GM04504 (cell line): ENCODE measurements at places on chromosomes 7 and 10.

DNA sequence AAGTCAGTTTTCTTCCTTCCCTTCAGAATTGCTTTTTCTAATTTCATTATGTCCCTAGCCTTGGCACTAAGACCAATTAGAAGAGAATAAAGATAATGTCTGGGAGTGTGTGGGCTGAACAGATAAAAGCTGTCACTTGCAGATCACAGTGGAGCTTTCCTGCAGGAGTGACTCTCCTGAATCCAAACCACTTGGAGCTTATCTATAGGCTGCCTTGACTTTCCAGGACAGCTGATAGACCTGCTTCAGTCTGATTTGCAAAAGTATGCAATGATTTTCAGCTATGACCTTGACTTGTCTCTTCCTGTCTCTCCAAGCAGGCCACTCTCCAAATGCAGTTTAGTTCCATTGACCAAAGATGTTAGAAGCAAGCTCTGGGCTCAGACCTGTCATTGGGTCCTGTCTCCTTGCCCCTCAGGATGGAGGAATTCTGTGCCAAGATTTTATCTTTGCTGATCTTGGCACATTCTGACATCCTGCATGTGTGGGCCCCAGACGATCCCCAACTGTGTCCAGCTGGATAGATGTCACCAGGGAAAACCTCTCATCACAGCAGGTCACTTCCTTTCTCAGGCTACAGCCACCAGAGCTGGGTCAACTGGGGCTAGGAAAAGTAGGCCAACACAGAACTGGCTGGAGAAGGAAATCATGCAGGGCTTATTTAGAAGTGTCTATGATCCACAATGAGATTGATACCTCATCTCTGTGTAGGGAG, 120.9 kb upstream of the ZNF438 start:
- DNase-seq = no peak

DNA sequence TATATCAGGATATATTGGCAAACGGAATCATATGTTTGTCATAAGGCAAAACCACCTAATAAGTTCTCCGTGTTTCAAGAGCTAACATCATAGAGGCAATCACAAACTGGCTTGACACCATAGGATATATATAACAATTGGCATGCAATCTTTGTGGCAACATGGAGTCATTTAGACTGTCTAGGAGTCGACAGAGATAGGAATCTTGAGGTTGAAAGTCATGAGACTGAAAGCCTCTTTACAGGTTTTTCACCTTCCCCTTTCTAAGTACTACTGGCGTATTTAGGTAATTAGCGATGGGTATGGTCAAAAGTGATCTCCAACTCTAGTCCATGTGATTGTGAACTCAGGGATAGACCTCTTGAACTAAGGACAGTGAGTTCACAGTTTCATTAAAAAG, 63.7 kb downstream of the THSD7A start:
- DNase-seq = no peak

GRCh38 chr7:70539205-70539604, 592.7 kb upstream of the GALNT17 start:
- no peak for DNase-seq

DNA sequence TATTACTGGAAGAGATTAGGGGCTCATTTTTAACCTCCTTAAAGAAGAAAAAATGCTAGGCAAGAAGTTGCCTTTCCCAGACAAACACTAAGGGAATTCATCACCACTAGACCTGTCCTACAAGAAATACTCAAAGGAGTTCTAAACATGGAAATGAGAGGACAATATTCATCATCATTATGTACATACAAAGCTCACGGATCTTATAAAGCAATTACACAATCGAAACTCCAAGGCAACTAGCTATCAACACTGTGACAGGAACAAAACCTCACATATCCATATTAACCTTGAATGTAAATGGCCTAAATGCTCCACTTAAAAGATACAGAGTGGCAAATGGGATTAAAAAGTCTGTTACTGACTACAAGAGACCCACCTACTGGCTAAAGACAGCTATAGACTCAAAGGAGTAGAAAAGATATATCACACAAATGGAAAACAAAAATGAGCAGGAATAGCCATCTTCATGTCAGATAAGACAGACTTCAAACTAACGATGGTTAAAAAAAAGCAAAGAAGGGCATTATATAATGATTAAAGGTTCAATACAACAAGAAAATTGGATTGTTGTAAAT, 246.6 kb downstream of the ADRA2A start:
- no peak for DNase-seq

DNA sequence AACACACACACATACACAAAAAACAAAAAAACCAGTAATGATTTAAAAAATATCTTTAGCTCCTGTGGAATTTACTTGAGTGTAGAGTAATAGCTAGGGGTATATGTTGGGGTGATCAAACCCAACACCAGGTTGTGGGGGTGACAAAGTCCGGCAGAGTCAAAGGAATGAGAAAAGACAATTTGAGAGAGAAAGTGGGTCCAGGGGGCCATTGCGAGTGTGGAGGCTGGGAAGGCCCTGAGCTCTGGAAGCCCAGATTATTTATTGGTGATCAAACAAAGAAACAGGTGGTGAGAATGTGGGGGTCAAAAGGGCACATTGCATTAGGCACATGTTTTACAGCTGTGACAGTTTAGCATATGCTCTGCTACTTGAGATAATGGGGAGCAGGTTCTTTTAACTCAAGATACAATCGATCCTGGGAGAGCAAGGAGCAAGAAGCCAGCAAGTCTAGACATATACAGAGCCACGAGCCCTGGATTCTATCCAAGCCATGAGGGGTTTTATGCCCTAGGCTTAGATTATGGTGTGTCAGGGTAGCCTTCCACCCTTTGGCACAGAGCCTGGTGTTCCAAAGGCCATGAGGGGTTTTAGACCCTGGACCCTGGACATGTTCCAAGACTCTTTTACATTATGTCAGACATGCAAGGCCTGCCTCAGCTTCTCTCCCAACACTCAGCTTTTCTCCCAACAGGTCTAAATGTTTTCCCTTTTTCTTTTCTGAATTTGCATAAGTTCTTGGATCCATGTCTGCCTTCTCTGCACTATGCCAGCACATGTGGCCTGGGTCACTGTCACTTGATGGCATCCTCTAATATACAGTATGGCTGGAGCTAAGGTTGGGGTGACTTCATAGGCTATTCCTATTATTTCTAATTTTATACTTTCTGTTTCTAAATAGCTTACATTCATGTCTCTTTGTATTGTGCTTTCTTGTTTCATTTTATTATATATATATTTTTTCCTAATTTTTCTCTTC, 48.6 kb upstream of the MKI67 start:
- DNase-seq = no peak

- DNase-seq = no peak
These were observed 23.9 kb downstream of the LIPM start for GRCh38 chr10:88826388-88826787.

DNA sequence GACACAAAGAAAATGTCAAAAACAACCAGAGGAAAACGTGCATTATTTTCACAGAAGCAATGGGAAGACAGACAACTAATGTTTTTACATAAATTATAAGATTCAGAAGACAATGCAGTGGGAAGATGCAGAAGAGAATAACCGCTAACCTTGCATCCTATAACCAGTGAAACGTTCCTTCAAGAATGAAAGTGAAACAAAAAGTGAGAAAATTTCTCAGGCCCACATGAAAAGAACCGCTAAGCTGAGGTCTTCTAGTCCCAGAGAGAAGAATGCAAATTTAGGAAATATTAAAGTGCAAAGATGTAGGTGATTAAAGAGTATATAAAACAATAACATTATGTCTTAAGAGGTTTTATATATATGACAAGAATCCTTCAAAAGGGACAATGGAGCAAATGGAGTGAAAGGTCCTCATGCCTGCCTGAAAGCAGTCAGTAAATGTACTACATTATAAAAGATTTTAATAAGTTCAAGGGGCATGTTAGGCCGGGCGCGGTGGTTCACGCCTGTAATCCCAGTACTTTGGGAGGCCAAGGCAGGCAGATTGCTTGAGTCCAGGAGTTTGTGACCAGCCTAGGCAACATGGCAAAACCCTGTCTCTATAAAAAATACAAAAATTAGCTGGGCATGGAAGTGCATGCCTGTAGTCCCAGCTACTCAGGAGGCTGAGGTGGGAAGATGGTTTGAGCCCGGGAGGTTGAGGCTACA, 43.1 kb upstream of the DDC start:
- no peak for DNase-seq

DNA sequence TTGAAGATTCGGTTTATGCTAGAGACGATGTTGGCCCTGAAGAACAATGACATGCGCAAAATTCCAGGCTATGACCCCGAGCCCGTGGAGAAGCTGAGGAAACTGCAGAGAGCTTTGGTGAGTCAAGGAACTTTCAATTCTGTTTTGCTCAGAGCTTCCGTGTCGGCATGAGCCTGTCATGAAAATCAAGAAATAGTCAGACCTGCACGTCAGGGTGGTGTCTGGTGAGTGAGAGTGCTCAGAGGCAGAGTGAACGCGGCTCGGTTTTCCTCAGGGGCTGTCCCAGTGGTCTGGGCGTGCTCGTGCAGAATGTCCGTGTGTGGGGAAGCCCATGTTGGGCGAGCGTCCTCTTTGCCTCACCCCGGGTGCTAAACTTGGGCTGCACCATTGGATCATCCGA, 12.6 kb downstream of the NOM1 start:
- DNase-seq = no peak

DNA sequence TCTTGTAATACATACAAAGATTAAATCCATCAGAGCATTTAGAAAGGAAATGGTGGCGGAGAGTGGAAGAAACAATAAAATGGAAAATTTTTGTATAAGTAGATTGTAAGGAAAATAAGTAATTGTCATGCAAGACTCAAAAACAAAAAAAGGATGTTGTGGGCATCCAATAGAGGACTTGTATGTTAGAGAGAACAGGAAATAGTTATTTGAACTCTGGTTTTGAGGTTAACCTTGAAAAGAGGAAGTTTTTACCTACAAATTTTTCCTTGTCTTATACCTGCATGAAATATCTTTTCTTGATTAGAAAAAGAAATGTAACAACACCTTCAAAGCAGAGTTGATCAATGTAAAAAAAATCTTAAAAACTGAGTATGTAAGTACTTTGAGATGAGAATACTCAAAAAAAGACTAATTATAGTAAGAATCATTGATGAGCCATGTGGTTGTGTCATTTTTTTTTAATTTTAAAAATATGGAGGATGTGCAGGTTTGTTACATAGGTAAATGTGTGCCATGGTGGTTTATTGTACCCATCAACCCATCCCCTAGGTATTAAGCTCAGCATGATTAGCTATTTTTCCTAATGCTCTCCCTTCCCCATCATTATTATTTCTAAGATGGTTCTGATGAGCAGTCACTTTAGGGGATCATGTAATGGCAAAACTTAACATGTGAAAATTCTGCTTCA, 11.9 kb downstream of the TMEM106B start:
- DNase-seq = no peak

DNA sequence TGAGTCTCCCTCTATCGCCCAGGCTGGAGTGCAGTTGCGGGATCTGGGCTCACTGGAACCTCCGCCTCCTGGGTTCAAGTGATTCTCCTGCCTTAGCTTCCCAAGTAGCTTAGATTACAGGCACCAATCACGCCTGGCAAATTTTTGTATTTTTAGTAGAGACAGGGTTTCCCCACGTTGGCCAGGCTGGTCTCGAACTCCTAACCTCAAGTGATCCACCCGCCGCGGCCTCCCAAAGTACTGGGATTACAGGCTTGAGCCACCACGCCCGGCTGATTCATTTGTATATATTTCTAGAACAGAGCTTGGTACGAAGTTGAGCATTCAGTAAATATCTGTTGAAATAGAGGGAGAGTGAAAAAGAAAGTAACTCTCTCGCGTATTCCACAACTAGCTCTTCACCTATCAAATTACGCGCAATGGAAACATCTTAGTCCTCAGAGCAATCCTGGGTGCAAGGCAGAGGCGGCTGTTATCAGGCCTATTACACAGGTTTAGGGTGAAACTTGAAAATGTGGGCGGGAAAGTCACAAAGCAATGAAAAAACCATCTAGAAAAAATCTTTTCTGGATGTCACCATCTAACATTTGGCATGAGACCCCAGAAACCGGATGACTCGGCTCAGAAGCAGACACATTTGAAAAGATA, 707 bp upstream of the GHITM start:
- no peak for DNase-seq

GRCh38 chr10:35422228-35422627, 85.9 kb downstream of the CCNY start:
- no peak for DNase-seq

- no peak for DNase-seq
These were observed 235.5 kb downstream of the ZEB1 start for GRCh38 chr10:31554556-31554955.

DNA sequence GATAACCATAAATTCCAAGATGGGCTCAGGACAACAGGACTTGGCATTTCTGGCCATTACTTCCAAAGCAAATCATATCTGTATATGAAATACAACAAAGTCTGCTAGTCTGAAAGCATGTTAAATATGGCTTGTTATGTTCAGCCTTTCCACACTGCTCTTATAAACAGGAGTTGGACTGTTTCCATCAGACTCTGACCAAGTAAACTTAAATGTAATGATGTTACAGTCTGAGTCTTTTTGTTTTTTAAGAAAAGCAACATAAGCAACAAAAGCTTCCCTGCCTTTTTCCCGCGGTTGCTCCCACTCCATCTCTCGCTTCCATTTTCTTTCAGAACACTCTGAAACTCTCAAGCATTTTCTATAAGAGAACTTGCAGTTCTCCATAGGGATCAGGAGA, 8.1 kb upstream of the CDCA7L start:
- no peak for DNase-seq

GRCh38 chr10:34567659-34568253, 247.3 kb downstream of the PARD3 start:
- no peak for DNase-seq

DNA sequence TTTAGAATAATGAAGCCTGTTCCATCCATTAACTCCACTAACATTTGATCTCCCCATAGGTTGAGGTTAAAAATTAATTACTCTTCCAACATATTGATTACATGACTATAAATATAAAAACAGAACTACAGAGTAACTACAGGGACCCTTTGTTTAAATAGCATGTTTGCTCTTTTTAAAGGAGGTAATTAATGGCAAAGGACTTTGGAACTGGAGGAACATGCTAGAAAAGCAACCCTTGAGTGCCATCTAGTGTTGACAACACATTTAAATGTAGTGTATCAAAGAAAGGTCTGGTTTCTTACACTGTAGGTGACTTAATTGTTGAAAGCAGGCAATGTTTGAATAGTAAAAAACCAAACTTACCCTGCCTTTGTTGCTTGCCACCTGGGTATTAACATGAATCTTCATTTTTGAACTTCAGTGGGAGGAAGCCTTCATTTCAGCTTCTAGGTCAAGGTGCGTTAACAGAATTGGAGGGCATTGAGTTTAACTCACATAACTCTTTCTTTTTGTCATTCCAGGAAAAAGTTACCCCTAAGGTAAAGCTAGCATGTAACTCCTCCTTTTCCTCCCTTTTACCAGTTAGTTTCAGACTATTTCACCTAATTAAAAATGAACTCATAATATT, 52.6 kb upstream of the CAPZA2 start:
- DNase-seq = peak; percentile 48

- DNase-seq = no peak
These were observed 208.4 kb downstream of the DIP2C start for GRCh38 chr10:480928-481552.
